ENCODE measurements at places on chromosomes 1 and 21. TPM values are rescaled to one million over a fixed set of nuclear protein-coding genes. Genes with fewer than 3 reads are reported as not detected.

DNA sequence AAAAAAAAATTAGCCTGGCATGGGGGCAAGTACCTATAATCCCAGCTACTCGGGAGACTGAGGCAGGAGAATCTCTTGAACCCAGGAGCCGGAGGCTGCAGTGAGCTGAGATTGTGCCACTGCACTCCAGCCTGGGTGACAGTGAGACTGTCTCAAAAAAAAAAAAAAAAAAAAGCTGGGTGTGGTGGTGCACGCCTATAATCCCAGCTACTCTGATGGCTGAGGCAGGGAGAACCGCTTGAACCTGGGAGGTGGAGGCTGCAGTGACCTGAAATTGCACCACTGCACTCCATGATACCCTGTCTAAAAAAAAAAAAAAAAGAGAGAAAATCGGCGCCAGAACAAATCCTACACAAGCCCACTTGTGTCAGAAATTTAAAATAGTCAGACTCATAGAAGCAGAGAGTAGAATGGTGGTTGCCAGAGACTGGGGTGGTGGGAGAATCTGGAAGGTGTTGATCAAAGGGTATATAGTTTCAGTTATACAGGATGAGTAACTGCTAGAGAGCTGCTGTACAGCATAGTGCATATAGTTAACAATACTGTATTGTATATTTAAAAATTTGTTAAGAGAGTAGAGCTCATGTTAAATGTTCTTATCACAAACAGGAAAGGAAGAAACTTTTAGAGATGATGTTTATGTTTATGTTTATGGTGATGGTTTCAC, 9.6 kb downstream of the DIP2A start:
- no peak for DNase-seq
- H3K27me3 ChIP-seq: no peaks in the 10 kb centered on the region
- H3K36me3 ChIP-seq: peaks cover 21% of the 10 kb centered on the region
- H3K27ac ChIP-seq: no peak overlapping the region
- H3K4me1 ChIP-seq: peaks cover 22% of the 10 kb centered on the region

PADI1 gene
- total RNA-seq: not detected

GLRX2 gene
- 18.7 TPM for total RNA-seq

GPA33 gene
- total RNA-seq: 2.2 TPM

HCN3 gene
- total RNA-seq: 2.5 TPM

GRCh38 chr1:107875689-107876088, 89.3 kb downstream of the VAV3 start:
- no peaks in the 10 kb centered on the region for H3K27me3 ChIP-seq
- H3K4me1 ChIP-seq: peaks cover 6% of the 10 kb centered on the region
- no peak overlapping the region for H3K27ac ChIP-seq
- DNase-seq: no peak
- no peak overlapping the region for H3K4me3 ChIP-seq

DNA sequence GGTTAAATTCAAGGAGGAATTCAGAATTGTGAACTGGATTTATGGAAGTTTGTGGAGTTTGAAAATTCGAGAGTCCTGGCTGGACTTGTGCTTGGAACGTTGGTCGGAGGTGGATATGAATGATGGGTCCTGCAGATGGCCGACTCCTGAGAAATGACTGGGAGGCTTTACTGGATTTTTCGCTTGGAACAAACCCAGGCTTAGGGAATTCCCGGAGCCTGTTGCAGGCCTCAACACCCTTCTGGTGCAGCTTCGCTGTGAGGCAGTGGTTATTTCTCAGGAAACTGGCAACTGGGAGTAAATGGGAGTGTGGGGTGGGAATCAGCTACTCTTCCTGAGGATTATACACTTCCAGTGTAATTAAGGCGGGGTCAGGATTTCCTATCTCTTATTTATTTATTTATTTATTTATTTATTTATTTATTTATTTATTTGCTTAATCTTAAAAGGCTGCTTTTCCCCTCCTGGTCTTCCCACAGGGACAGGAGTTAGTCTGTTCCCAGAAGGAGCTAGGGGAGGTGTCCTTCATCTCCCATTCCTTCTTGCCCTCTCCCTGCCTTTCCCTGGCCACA, 21.1 kb downstream of the MAPKAPK2 start:
- peaks cover 79% of the 10 kb centered on the region for H3K4me1 ChIP-seq
- DNase-seq: no peak
- no peaks in the 10 kb centered on the region for H3K27me3 ChIP-seq
- H3K27ac ChIP-seq: peak overlapping the region; percentile 26
- peaks cover 5% of the 10 kb centered on the region for H3K36me3 ChIP-seq

- peaks cover 25% of the 10 kb centered on the region for H3K4me1 ChIP-seq
- H3K4me3 ChIP-seq: no peak overlapping the region
- H3K36me3 ChIP-seq: peaks cover 32% of the 10 kb centered on the region
- H3K27me3 ChIP-seq: no peaks in the 10 kb centered on the region
Observed at GRCh38 chr1:12505639-12506280, 112.2 kb downstream of the DHRS3 start.

DNA sequence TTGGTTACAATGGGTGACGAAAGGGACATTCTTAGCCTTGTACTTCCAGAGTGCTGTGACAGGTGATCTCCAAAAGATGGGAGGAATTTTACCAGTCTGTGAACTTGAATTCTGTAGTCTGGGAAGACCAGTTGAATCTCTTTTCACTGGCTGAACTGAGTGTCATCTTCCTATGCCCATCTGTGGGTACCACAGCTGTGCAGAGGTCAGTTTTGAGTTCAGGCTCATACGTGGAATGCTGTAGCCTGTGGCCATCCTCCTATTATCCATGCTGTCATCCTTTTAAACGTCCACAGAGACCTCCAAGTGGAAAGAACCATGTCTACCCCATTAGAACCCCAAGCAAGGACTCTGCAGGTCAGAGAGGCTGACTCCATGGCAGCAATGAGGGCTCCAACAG, 32.1 kb downstream of the TMEM51 start:
- no peak for DNase-seq
- H3K27ac ChIP-seq: no peak overlapping the region
- no peaks in the 10 kb centered on the region for H3K36me3 ChIP-seq
- H3K27me3 ChIP-seq: peaks cover 15% of the 10 kb centered on the region
- H3K4me1 ChIP-seq: no peaks in the 10 kb centered on the region

- H3K4me3 ChIP-seq: no peak overlapping the region
- H3K27me3 ChIP-seq: peaks cover 8% of the 10 kb centered on the region
- H3K27ac ChIP-seq: no peak overlapping the region
- H3K36me3 ChIP-seq: no peaks in the 10 kb centered on the region
- no peak for DNase-seq
- no peaks in the 10 kb centered on the region for H3K4me1 ChIP-seq
Observed at GRCh38 chr1:226093621-226094020, 31.1 kb downstream of the H3-3A start.

HCRTR1 gene
- not detected for total RNA-seq

HAPLN2 gene
- not detected for total RNA-seq

DNA sequence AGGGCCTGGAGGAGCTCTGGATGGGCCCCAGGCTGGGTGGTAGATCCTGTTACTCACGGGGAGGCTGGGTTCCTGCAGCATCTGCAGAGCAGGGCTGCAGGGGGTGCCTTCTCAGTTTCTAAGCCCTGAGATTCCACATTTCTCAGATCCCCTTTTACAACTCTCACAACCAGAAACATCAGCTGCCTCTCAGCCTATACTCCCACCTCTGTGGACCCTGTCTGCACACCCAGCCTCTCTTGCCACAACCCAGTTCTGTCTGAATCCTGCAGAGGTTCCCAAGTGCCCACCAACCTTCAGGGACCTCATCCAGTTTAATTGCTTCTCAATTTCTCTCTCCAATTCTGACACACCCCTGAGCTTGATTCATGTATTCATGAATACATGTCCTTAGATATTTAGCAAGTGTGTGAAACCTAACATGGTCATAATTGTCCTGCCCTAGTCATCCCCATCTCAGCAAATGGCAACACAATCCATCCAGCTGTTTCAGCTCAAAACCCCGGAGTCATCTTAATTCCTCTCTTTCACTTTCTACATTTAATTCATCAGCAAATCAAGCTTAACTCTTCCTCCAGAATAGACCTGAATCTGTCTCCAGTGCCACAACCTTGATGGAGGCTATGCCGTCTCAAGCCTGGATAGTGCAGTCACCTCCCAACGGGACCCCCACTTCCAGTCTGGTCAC, 57.0 kb upstream of the NEK2 start:
- H3K4me3 ChIP-seq: no peak overlapping the region
- H3K27ac ChIP-seq: no peak overlapping the region
- H3K36me3 ChIP-seq: no peaks in the 10 kb centered on the region
- DNase-seq: no peak
- peaks cover 2% of the 10 kb centered on the region for H3K4me1 ChIP-seq
- no peaks in the 10 kb centered on the region for H3K27me3 ChIP-seq

- peaks cover 47% of the 10 kb centered on the region for H3K36me3 ChIP-seq
- no peaks in the 10 kb centered on the region for H3K4me1 ChIP-seq
- no peak overlapping the region for H3K4me3 ChIP-seq
- DNase-seq: no peak
Observed at GRCh38 chr1:226148121-226148648, 38.4 kb downstream of the ACBD3 start.

KRTAP13-2 gene
- total RNA-seq: not detected

DNA sequence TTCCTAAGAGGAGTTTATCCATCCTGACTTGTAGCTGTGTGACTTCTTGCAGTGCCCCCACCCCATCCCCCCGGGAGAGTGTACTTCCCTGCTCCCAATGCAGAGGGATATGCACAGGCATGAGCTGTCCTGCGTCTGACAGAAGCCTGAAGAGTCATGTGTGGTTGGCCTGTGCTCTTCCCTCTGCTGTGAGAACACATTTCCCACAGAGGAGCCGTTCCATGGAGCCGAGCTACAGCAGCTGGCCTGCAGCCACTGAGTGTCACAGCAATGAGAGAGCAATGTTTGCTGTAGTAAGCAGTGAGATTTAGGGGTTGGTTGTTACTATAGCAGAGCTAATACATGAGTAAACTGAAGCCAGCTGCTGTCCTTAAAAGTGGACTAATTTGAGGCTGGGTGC, 22.0 kb downstream of the PARS2 start:
- H3K27me3 ChIP-seq: no peaks in the 10 kb centered on the region
- no peak overlapping the region for H3K27ac ChIP-seq
- DNase-seq: no peak
- H3K4me1 ChIP-seq: no peaks in the 10 kb centered on the region
- no peak overlapping the region for H3K4me3 ChIP-seq

S100A5 gene
- total RNA-seq: 3.0 TPM

OR14K1 gene
- total RNA-seq: not detected

GRCh38 chr21:25967181-25967900, 203.2 kb downstream of the APP start:
- H3K27me3 ChIP-seq: no peaks in the 10 kb centered on the region
- peaks cover 20% of the 10 kb centered on the region for H3K36me3 ChIP-seq
- no peak overlapping the region for H3K4me3 ChIP-seq
- peaks cover 11% of the 10 kb centered on the region for H3K4me1 ChIP-seq
- no peak for DNase-seq

GTF2B gene
- total RNA-seq: 38.6 TPM

- peaks cover 12% of the 10 kb centered on the region for H3K4me1 ChIP-seq
- no peaks in the 10 kb centered on the region for H3K27me3 ChIP-seq
- no peak for DNase-seq
- no peak overlapping the region for H3K4me3 ChIP-seq
Observed at GRCh38 chr1:186443638-186444037, 17.3 kb downstream of the PDC start.

SNAP47 gene
- 30.3 TPM for total RNA-seq

DNA sequence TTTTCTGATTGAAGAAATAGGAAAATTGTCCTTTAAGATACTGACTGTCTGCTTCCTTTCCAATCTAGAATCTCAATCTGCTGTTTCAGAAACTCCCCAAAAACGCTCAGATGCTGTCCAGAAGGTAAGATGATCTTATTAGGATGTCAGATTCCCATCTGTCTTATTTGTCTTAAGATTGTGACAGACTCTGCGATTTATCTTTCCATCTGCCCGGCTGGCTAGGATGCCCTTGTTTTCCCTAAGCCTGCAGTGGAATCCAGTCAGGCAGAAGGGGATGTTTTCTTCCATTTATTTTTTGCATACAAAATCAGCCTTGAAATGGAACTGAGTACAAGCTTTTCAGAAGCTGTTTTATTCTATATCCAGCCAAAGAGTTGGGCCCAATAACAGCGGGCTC, 96.5 kb downstream of the FMN2 start:
- H3K4me1 ChIP-seq: no peaks in the 10 kb centered on the region
- DNase-seq: no peak
- no peak overlapping the region for H3K4me3 ChIP-seq
- H3K27me3 ChIP-seq: peaks cover 3% of the 10 kb centered on the region
- H3K27ac ChIP-seq: no peak overlapping the region

LCE1F gene
- total RNA-seq: not detected

- H3K4me3 ChIP-seq: peak overlapping the region; percentile 97
- H3K4me1 ChIP-seq: peaks cover 38% of the 10 kb centered on the region
- H3K27me3 ChIP-seq: no peaks in the 10 kb centered on the region
- no peak overlapping the region for H3K27ac ChIP-seq
- DNase-seq: no peak
Observed at GRCh38 chr1:93349231-93350135, 3.8 kb downstream of the DR1 start.

SPRR1A gene
- total RNA-seq: not detected

DNA sequence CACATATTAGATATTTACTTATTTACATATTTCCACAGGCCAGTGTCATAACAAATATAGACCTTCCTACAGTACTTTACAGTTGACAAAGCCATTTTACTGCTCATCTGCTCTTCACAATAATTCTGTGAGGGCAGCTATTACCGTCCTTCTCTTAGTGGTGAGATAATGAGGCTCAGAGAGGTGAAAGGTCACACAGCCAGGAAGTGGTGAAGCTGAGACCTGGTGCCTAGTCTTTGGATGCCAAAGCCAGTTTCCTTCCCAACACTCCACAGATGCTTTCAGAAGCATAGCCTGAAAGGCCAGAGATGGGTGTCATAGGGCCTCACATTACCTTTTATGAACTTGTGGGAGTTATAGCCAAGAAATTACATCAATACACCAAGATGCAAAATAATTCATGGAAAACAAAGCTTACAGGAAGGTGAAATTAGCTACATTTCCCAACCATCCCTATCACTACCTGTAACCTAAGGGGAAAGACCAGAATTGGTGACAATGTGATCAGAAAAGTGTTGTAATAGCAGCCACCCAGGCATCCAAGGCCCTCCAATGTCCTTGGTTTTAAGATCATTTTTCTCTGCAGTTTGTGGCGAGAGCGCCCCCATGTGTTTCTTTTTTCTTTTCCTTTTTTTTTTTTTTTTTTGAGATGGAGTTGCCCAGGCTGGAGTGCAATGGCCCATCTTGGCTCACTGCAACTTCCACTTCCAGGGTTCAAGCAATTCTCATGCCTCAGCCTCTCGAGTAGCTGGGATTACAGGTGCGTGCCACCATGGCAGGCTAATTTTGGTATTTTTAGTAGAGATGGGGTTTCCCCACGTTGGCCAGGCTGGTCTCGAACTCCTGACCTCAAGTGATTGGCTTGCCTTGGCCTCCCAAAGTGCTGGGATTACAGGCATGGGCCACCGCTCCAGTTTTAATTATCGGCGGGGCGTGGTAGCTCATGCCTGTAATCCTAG, 26.5 kb upstream of the RPL11 start:
- no peaks in the 10 kb centered on the region for H3K36me3 ChIP-seq
- no peak overlapping the region for H3K27ac ChIP-seq
- H3K27me3 ChIP-seq: no peaks in the 10 kb centered on the region
- peaks cover 8% of the 10 kb centered on the region for H3K4me1 ChIP-seq
- no peak overlapping the region for H3K4me3 ChIP-seq
- DNase-seq: peak; percentile 19
